GM10248 (cell line): ENCODE measurements at places on chromosomes 13 and 19.

DNA sequence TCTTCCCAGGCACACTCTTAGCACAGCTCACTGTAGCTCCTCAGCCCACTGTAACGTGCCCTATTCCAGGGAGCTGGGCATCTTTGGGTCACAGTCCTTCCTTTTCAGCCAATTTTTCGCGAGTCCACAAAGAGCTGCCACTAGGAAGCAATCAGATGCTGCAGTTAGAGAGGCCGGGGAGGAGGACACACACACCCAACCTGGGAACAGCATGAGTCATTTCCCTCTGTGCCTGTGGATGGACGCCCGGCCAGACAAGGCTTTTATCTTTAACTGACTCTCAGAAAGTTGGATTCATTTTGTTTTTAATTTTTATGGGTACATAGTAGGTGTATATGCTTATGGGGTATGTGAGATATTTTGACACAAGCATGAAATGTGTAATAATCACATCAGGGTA, 918.6 kb downstream of the UQCRFS1 start:
- DNase-seq, result no peak

DNA sequence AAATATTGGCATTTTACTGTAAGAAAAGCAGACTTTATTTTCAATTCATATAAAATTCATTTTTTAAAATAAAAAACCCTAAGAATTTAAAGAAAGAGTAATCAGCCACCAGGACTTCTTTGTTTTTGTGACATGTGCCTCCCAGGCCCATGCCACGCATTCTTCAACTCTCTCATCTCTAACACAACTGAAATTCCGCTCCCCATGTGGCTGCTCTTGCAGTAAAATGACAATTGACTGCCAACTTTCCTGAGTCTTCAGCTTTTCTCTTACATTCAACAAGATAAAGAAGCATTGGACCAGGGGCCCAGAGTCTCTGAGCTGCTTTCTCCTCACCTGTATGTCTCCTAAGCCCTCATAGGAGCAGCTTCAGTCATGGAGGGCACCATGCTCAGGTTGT, 372.1 kb downstream of the UQCRFS1 start:
- no peak for DNase-seq

- no peak for DNase-seq
Observed at GRCh38 chr13:29924482-29925350, 74.3 kb upstream of the UBL3 start.

GRCh38 chr13:73167028-73167820, 108.4 kb downstream of the KLF5 start:
- DNase-seq, result no peak

DNA sequence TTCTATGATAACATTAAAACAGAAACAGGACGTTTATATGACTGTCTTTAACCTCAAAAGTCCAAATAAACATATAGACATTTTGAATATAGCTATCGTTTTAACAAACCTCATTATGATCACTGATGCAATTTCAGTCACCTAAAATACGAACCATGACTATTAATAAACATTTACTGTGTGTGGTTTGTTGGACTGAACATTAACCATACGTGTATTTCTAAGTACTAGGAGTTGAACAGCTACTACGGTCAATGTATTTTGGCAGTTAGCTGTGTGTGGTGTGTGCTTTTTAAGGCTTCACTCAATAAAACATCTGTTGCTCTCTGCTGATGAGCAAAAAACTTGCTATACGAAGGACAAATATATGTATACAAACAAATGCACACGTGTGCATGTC, 281.4 kb downstream of the ABCC4 start:
- DNase-seq, result no peak

- no peak for DNase-seq
Observed at GRCh38 chr13:34302596-34302995, 484.6 kb downstream of the RFC3 start.

- no peak for DNase-seq
Observed at GRCh38 chr13:112907286-112907685, 61.7 kb upstream of the MCF2L start.

DNA sequence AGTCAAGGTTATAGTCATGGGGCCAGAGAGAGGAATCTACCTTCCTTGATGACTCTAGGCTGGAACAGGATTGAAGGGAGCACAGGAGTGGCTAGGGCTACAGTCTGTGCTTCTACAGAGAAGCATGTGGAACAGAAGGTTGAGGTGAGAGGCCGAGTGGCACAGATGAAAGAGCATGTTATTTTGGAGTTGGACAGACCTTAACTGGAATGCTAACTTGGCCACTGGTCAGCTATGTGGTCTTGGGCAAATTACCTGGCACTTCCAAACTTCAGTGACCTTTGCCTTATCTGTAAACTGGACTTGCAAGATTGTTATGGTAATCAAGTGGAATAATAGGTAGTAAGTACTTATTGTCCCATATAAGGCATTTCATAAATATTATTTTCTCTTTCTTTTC, 252.7 kb downstream of the KCNRG start:
- DNase-seq, result no peak

DNA sequence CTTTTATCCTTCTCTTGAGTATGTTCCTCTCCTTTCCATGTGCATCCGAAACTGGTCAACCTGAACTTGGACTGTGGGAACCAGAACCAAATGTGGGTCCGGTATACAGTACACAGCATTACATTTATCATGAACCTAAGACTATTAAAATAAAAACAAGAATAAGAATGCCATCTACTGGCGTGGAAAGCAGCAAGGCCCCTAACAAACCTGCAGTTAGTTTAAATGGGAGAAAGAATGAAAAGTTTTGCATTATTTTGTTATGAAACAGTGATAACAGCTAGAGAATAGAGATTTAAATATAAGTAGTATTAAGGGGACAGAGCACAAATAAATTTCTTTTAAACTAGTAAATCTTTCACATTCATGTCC, 159.5 kb downstream of the RBM26 start:
- no peak for DNase-seq

DNA sequence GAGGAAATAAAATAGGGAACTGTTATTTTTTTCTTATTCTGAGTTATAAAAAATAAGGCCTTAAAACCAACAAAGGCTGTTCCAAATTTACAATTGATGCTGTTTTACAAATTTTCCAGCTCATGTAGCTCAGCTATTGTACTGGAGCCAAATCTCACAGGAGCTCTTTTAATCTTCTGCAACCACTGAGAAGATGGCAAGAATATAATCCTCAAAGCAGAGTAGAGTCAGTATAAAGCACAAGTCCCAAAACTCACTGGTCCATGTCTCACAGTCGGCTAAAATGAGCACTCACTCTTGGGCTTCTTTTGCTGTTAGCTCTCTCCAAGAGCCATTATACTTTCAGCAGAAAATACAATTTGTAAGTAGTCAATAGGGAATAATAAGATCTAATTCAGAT, 1074.4 kb upstream of the PRR20A start:
- DNase-seq, result no peak

GRCh38 chr19:12623361-12624031, 12.8 kb downstream of the ZNF791 start:
- DNase-seq, result no peak

DNA sequence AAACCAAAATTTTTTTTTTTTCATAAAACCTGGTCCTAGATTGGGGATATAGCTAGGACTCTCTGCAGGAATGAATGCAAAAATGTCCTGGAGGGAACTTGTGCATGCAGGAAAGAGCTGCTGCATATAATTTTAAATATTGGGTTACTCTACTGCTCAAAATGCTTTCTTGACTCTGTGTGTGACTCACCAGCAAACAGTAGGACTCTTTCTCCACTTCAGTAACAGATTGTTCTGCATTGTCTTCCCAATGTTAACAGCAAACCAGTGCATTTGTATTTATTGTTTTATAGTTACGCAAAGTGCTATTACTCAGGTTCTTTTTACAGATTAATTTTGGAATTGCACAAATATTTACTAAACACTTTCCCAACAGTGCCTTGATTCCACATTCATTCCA, 163.7 kb upstream of the KL start:
- DNase-seq, result no peak

GRCh38 chr13:44868397-44868796, 120.9 kb downstream of the NUFIP1 start:
- peak; percentile 37 for DNase-seq

DNA sequence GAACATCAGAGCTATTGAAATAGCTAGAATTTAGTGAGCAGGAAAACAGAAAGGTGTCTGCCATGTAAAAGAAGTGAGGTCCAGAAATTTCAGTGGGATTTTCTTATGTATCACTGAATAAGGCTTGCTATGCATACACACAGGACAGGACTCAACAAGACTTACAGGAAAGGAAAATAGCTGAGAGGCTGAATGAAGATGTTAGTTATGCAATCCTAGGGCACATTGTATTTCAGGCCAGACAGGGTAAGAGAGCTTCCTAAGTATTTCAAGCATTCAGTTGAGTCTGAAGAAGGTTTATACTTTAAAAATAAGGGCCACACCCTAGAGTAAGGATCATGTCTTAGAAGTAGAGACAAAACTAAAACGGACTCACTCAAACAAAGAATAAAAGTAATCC, 419.9 kb upstream of the PRR20A start:
- DNase-seq, result no peak

- no peak for DNase-seq
Observed at GRCh38 chr13:89181041-89181440, 1509.9 kb downstream of the SLITRK5 start.
